ENCODE measurements at places on chromosomes 2 and 18. TPM values are rescaled to one million over a fixed set of nuclear protein-coding genes. Genes with fewer than 3 reads are reported as not detected.

Gene CD8A
- total RNA-seq: not detected

Gene TMEM247
- not detected for total RNA-seq

Gene ANKRD30B
- total RNA-seq: not detected

Gene EGR4
- total RNA-seq: not detected

Gene SMYD1
- not detected for total RNA-seq

Gene MBD2
- total RNA-seq: 64.2 TPM

Gene RFX8
- total RNA-seq: 20.3 TPM

Gene RAB17
- total RNA-seq: 0.26 TPM

Gene CDK15
- 0.12 TPM for total RNA-seq

Gene FEV
- total RNA-seq: not detected

Gene POTEC
- total RNA-seq: not detected

Gene TUBA3E
- total RNA-seq: not detected

Gene CREG2
- total RNA-seq: 0.37 TPM

Gene INPP5D
- 0.56 TPM for total RNA-seq

Gene PARD3B
- 6.2 TPM for total RNA-seq

Data from aortic smooth muscle cell (primary cell).